Activated naive CD4-positive, alpha-beta T cell treated with anti-CD3 and anti-CD28 coated beads, Interleukin-2, amount 10 ng/mL, durations not matched to agents 7 days and 5 days (primary cell): ENCODE measurements at places on chromosomes 16 and 17.

- DNase-seq: no peak
Observed at GRCh38 chr16:19755268-19755667, 37.2 kb downstream of the IQCK start.

GRCh38 chr16:84511831-84512230 lies 7.4 kb upstream of the MEAK7 start:
- peak; percentile 18 for DNase-seq

GRCh38 chr17:17763734-17764133 lies 73.1 kb downstream of the SREBF1 start:
- DNase-seq: no peak

DNA sequence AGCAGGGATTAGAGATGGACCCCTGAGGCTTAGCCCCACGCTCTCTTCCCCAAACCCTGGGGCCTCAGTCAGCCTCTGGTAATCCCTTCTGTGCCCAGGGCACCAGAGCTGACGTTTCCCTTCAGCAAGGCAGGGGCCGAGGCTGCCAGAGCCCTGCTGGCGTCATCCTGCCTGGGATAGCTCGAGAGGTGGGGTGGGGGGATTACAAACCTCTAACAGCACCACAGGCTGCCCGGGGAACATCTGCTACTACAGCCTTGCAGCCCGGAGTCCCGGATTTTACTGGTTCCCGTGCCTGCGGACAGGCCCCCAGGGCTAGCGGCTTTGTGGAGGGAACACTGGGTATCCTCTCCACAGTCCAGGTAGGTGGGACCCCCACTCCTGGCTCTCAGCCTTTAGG lies at the start of gene AANAT:
AANAT (plus strand) TSS at position 238 of the 400 bp plus-strand sequence. CDS start 1,144 bp downstream, outside the sequence.
- DNase-seq: no peak

DNA sequence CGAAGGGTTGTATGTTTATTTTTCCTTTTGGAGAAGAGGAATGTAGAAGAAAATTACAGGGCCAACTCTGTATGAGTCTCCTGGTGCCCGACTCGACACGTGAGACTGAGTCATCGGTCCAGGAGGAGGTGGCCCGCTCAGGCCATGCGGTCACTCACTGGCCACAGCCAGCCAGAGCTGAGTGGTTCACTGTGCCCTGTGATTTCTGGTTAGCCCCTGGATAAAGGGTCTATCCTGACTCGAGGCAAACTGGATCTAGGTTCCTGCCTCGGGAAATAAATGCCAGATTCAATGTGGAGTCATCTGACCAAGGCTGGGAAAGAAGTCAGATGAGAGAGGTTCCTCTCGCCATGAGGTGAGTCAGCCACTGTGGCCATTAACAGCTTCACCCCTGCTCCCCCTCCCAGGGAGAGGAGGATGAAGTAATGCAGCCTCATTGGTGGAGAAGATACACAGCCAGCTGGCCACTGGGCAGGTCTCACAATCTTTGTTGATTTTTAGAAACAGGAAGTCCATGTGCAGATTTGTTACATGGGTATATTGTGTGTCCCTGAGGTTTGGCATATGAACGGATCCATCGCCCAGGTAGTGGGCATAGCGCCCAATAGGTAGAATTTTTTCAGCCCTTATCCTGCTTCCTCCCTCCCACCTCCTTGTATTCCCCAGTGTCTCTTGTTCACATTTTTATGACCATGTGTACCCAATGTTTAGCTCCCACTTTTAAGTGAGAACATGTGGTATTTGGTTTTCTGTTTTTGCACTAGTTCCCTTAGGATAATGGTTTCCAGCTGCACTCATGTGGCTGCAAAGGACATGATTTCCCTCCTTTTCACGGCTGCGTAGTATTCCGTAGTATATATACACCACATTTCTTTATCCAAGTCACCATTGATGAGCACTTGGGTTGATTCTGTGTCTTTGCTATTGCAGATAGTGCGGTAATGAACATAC lies 21.7 kb upstream of the USP36 start:
- no peak for DNase-seq

DNA sequence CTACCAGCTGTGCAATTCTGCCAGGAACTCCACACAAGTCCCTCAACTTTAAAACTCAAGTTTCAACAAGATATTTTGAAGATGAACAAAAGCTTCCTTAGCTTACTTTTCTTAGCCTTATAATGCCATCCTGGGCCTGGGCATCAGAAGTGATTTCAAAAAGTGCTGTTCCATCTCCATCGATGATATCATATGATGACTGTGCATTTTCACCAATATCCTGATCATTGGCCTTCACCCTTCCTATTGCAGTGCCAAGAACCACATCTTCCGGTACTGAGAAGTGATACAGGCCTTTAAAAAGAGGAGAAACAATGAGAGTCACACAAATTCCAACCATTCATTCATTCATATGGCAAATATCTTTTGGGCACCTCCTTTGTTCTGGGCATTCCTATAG lies 215.4 kb downstream of the CDH8 start:
- DNase-seq: no peak

- DNase-seq: no peak
Observed at GRCh38 chr17:9109933-9110332, 88.6 kb downstream of the NTN1 start.

DNA sequence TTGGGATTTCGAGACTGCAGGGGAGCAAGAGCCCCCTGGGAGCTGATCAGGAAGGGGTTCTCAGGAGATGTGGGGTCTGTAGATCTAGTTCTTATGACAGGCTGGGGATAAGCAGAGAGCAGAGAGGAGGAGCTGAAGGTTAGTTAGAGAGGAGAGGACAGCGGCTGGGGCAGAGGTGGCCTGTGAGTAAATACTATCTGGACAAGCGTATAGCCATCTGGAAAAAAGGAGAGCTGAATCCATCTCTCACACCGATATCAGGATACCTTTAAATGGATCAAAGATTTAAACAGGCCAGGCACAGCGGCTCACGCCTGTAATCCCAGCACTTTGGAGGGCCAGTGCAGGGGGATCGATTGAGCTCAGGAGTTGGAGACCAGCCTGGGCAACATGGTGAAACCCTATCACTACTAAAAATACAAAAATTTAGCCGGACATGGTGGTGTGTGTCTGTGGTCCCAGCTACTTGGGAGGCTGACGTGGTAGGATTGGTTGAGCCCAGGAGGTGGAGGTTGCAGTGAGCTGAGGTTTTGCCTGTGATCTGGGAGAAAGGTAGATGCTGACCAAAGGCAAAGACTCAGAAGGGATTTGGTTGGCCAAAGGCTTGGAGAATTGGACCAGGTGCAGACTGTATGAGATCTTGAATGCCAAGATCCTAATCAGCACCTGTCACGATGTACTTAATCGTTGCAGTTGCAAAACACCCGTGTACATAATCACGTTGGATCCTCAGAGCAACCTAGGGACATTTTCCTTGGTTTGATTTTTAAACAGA lies 18.9 kb upstream of the SLC25A19 start:
- DNase-seq: no peak

GRCh38 chr16:17098685-17099084 lies 372.1 kb downstream of the XYLT1 start:
- no peak for DNase-seq

DNA sequence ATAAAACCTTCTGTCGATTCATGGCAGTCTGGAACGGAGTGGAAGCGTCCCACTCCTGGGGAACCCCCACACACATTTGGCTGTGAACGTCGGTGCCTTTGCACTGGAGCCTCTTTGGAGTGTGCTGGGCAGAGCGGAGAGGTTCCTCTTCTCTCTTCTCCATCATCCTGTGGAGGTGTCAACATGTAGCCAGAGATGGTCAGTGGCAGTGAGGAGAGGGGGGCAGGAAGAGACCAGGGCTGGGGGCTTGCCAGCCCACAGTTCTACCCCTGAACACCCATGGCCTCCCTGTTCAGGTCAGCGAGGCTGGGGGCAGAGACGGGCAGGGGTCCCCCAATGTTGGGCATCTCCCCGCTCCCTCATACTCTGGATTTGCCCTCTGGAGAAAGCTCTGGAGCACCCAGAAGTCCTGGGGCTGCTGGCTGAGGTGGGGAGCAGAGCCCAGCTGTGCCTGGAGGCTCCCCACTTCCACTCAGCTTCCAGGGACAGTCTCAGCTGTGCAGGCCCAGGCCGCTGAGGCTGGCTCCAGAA lies 223.7 kb downstream of the SEC14L1 start:
- no peak for DNase-seq

DNA sequence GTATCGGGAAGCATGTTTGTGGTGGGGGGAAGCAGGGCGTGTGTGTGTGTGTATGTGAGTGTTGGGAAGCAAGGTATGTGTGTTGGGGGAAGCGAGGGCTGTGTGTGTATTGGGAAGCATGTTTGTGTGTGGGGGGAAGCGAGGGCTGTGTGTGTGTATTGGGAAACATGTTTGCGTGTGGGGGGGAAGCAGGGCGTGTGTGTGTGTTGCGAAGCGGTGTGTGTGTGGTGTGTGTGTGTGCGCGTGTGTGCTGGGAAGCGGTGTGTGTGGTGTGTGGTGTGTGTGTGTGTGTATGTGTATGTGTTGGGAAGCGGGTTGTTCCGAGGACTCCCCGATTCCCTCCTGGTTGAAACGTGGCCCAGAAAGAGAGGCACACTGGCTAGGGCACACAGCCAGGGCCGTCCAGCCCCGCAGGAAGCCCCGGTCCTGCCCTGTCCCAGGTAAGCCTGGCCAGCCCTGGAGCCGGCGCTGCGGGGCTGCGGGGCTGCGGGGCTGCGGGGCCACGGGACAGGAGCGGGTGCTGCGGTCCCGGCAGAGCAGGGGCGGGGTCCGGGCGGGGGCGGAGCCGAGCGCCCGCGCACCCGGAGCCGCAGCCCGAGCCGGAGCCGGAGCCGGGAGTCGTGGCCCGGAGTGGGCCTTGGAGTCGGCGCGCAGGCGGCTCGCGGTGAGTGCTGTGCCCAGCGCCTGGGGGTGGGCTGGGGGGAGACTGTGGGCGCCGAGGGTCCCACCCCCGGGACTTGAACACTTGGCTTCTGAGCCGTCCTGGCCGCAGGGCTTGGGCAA lies at the start of gene NOD2:
NOD2 (plus strand) TSS at position 608 of the 783 bp plus-strand sequence. CDS start 5,890 bp downstream, outside the sequence.
- peak; percentile 47 for DNase-seq
